Activated CD8-positive, alpha-beta memory T cell treated with anti-CD3 and anti-CD28 coated beads, Interleukin-2, amount 10 ng/mL, durations not matched to agents 7 days and 5 days (primary cell): ENCODE measurements at places on chromosomes 4 and X. TPM values are rescaled to one million over a fixed set of nuclear protein-coding genes. Genes with fewer than 3 reads are reported as not detected.

DNA sequence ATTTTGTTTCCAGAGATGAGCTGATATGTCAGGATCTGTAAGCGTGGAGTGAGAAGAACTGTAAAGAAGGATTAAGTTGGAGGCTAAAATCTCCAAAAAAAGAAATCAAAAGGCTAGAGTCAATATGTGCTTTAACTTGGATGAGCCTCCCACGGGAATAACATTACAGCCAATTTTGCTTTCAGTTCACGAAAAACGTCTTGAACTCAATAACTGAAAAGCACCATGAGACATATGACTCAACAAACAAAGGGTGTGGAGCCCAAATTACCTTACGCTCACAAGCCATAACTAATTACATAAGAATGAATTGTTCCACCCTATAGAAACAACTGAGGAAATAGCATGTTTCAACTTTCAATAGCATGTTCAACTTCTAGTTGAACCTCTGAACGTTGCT, 22.3 kb downstream of the TMPRSS11D start:
- no peak overlapping the region for H3K27ac ChIP-seq
- no peak overlapping the region for H3K4me3 ChIP-seq
- peaks cover 12% of the 10 kb centered on the region for H3K27me3 ChIP-seq
- DNase-seq = no peak

Gene SPIN2A
- 1.1 TPM for total RNA-seq

DNA sequence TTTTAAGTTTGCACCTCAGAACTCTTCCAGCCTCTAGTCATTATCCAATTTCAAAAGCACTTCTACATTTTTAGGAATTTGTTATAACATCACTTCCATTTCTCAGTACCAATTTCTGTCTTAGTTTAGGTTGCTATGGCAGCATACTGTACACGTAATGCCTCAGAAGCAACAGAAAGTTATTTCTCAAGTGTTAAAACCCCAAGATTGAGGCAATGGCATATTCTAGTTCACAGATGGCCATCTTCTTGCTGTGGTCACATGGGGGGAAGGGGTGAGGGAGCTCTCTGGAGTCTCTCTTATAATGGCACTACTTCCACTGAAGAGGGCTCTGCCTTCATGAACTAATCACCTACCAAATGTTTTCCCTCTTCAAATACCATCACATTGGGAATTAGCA, 220.3 kb upstream of the CTSO start:
- no peaks in the 10 kb centered on the region for H3K27me3 ChIP-seq
- DNase-seq = no peak
- no peak overlapping the region for H3K27ac ChIP-seq
- no peak overlapping the region for H3K4me3 ChIP-seq

Gene PRSS12
- not detected for total RNA-seq

GRCh38 chr4:48270951-48271473, 1.4 kb upstream of the TEC start:
- no peak overlapping the region for H3K27ac ChIP-seq
- no peak overlapping the region for H3K4me3 ChIP-seq
- H3K27me3 ChIP-seq = no peaks in the 10 kb centered on the region

DNA sequence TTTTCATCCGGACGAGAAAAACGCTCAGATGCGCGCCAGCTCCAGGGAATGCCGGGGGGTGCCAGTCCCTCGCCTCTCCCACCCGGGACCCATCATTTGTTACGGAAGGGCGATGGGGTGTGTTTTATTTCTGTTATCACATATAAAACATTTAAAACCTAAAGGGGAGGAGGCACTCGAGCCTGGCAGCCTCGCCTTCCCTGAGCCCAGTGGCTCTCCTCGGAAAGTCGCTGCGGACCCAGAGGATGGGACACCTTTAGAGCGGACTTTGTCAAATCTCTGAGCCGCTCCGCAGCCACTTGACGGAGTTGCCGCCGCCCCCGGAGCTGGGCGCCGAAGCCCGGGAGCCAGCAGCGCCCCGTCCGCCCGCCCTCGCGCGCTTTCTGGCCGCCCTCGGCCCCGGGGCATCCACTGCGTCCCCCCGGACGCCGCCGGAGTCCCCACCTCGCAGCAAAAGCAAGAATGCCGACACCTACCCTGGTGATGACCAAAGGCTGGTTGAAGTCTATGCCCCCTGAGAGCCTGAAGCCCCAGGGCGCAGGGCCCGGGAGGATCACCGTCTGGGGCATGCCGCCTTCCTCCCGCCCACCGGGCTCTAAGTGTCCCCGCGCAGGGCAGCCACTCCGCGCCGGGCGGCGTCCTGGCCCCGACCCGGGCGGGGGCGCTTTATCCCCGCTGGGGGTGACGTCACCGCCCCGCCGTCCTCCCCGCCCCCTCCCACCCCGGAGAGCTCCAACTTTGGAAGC, at the start of gene PDLIM3:
Gene PDLIM3, minus strand, starts transcription at position 642 of the 746 bp plus-strand sequence. Its CDS starts 73 bp downstream, at position 569.
- H3K36me3 ChIP-seq = no peaks in the 10 kb centered on the region
- no peak within 1 kb of the TSS for H3K27ac ChIP-seq
- H3K4me3 ChIP-seq = no peak within 1 kb of the TSS
- no peak for DNase-seq

- H3K4me1 ChIP-seq = no peaks in the 10 kb centered on the region
- H3K4me3 ChIP-seq = no peak overlapping the region
- no peak for DNase-seq
- no peaks in the 10 kb centered on the region for H3K27me3 ChIP-seq
- no peak overlapping the region for H3K27ac ChIP-seq
- H3K36me3 ChIP-seq = no peaks in the 10 kb centered on the region
These were observed 19.1 kb downstream of the TRIML1 start for GRCh38 chr4:188158336-188158735.

GRCh38 chrX:39873117-39873516, 224.6 kb downstream of the BCOR start:
- no peaks in the 10 kb centered on the region for H3K27me3 ChIP-seq
- peak overlapping the region; percentile 15 for H3K27ac ChIP-seq
- H3K36me3 ChIP-seq = peaks cover 2% of the 10 kb centered on the region
- H3K4me3 ChIP-seq = no peak overlapping the region

Gene RBM46
- not detected for total RNA-seq

GRCh38 chrX:148885203-148885602, 384.8 kb downstream of the AFF2 start:
- H3K27me3 ChIP-seq = no peaks in the 10 kb centered on the region
- no peak for DNase-seq
- no peaks in the 10 kb centered on the region for H3K4me1 ChIP-seq
- H3K36me3 ChIP-seq = no peaks in the 10 kb centered on the region
- H3K4me3 ChIP-seq = no peak overlapping the region

GRCh38 chr4:41728573-41728913, 20.0 kb downstream of the PHOX2B start:
- H3K36me3 ChIP-seq = no peaks in the 10 kb centered on the region
- no peak overlapping the region for H3K27ac ChIP-seq

Gene CABS1
- not detected for total RNA-seq

DNA sequence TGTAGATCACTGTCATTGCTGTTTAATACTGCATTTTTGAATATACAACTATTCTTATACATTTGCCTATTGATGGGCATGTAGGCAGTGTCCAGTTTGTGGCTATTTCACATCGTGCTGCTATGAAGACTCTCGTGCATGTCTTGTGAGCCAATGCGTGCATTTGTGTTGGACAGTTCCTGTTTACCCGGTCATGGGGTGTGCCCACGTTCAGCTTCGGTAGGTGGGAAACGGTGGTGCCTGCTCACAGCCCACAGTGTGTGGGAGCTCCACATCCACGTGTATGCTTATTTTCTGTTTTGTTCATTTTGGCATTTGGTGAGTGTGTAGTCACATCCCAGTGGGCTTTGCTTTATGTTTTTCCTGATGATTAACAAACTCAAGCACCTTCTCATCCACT, 19.7 kb upstream of the RNF212 start:
- H3K27ac ChIP-seq = no peak overlapping the region
- no peak overlapping the region for H3K4me3 ChIP-seq
- H3K36me3 ChIP-seq = no peaks in the 10 kb centered on the region
- no peak for DNase-seq

- no peaks in the 10 kb centered on the region for H3K27me3 ChIP-seq
- H3K4me1 ChIP-seq = peaks cover 63% of the 10 kb centered on the region
- H3K36me3 ChIP-seq = peaks cover 20% of the 10 kb centered on the region
- H3K27ac ChIP-seq = peak overlapping the region; percentile 13
- peak overlapping the region; percentile 36 for H3K4me3 ChIP-seq
These were observed 17.6 kb downstream of the TMEM131L start for GRCh38 chr4:153483432-153484418.

Gene PAGE4
- total RNA-seq = not detected

DNA sequence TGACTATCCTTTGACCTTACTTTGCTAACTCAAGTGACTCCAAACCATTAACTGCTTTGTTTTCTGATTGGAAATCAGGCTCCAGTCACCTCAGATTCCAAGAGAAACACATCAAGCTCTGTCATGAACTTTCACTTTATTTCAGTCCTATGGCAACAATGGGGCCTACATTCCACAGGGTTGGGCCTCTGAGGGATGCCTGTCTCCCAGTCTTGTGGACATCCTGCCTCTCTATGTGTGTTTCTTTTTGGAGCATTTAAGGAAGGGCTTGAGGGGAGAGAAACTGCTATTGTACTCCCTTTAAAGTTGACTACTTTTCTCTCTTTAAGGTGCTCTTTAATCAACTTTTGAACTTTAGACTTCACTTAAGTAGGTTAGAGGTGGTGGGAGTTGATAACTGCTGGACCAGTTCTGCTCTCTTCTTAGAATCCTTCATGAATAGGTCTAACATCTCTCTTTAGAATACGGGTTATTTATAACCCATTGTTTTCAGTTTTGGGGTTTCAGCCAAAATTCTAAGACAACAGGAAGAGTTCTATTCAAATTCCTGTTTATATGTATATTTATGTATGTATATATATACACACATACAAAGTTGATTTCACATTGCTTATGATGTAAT, 274.3 kb upstream of the NR3C2 start:
- H3K4me1 ChIP-seq = no peaks in the 10 kb centered on the region
- H3K27me3 ChIP-seq = no peaks in the 10 kb centered on the region
- no peaks in the 10 kb centered on the region for H3K36me3 ChIP-seq
- no peak overlapping the region for H3K4me3 ChIP-seq
- no peak overlapping the region for H3K27ac ChIP-seq
- no peak for DNase-seq

Gene GAGE12E
- total RNA-seq = not detected

Gene RNF113A
- 32.5 TPM for total RNA-seq

DNA sequence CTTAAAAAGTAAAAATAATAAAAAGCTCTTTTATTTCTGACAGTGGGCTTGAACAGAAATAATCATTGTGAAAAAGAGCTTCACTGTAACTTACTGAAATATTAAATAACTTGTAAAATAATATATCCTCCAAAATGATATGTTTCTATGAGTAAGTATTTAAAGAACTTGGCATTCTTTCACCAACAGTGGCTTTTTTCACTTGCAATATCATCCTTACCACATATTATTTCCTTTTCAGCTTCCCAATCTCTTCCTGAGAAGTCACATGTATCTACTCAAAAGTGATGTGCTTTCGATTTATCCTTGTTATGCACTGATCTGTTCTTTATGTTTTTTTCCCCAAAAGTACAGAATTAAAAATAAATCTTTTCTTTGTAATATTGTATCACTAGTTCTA, 2.2 kb upstream of the PCDH18 start:
- H3K27me3 ChIP-seq = no peaks in the 10 kb centered on the region
- H3K27ac ChIP-seq = no peak overlapping the region
- H3K36me3 ChIP-seq = no peaks in the 10 kb centered on the region

DNA sequence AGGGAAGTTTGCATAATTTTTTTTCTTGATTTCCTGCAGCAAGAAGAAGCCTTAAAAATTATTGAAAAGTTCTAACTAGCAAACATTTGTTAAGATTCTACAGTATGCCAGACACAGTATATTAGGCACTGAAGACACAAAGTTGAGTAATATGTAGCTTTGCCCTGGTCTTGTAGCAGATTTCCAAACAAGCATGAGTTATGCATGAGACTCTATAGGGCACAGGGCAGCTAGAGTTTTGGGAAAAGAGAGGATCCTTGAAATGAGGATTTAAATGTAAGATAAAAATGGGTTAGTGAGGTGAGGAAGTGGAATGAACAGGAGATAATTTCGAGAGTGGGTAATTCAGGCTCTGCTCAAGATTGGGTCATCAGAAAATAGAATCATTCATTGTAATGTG, 8.6 kb upstream of the GPRIN3 start:
- H3K4me3 ChIP-seq = no peak overlapping the region
- H3K36me3 ChIP-seq = peaks cover 6% of the 10 kb centered on the region
- H3K4me1 ChIP-seq = peaks cover 40% of the 10 kb centered on the region
- no peaks in the 10 kb centered on the region for H3K27me3 ChIP-seq

Gene WNK3
- 0.21 TPM for total RNA-seq

DNA sequence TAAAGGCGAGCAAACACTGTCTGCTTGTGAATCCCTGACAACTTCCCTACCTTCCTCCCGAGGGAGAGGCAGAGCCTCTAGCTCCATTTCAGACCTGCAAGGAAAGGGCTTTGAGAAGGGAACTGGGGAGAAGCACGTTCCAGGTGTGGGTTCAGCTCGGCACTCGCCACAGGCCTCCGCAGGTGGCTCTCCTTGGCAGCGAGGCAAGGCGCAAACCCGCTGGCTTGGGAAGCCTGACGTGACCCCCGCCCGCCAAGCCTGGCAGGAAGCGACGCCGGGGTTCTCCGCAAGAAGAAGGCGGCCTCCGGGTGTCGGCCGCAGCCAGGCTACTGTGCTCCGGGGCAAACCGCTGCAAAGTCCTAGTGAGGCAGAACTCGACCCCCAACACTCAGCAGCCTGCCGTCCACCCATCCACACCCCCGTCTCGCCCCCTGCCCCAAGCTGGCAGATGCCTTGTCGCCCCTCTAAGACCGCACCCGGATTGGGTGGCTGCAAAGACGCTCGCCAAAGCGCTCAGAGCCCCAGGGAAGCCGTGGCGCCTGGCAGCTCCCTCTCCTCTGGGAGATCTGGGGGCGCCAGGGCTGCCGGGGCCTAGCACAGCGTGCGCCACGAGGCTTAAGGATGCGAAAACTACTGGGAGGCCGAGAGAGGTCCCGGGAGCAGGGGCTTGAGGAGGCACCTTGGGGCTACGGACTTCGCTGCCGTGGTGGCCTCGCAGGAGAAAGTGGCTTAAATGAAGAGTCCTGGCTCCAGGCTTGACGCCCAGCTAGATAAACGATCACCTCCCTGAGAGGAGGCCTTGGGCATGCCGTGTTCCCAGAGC, 21.8 kb downstream of the NKX3-2 start:
- H3K4me1 ChIP-seq = peaks cover 4% of the 10 kb centered on the region
- no peak overlapping the region for H3K4me3 ChIP-seq
- peak overlapping the region; percentile 36 for H3K27ac ChIP-seq
- H3K36me3 ChIP-seq = peaks cover 3% of the 10 kb centered on the region

GRCh38 chr4:143054971-143055370, 129.7 kb upstream of the USP38 start:
- no peak overlapping the region for H3K27ac ChIP-seq
- H3K4me1 ChIP-seq = no peaks in the 10 kb centered on the region
- no peaks in the 10 kb centered on the region for H3K36me3 ChIP-seq
- H3K4me3 ChIP-seq = no peak overlapping the region
- DNase-seq = no peak

GRCh38 chr4:165319030-165319429, 8.4 kb upstream of the MSMO1 start:
- H3K27me3 ChIP-seq = no peaks in the 10 kb centered on the region
- no peak overlapping the region for H3K4me3 ChIP-seq
- DNase-seq = no peak
- H3K27ac ChIP-seq = no peak overlapping the region
- H3K36me3 ChIP-seq = peaks cover 17% of the 10 kb centered on the region

GRCh38 chrX:39150220-39150619, 349.0 kb downstream of the MID1IP1 start:
- no peak for DNase-seq
- H3K4me3 ChIP-seq = no peak overlapping the region
- H3K4me1 ChIP-seq = no peaks in the 10 kb centered on the region
- H3K27me3 ChIP-seq = no peaks in the 10 kb centered on the region

GRCh38 chr4:156609421-156609820, 362.2 kb downstream of the PDGFC start:
- no peaks in the 10 kb centered on the region for H3K36me3 ChIP-seq
- H3K4me1 ChIP-seq = no peaks in the 10 kb centered on the region
- no peaks in the 10 kb centered on the region for H3K27me3 ChIP-seq
- DNase-seq = no peak
